Esophagus squamous epithelium (tissue), 5 donors: ENCODE measurements at places on chromosomes 4 and X.

DNA sequence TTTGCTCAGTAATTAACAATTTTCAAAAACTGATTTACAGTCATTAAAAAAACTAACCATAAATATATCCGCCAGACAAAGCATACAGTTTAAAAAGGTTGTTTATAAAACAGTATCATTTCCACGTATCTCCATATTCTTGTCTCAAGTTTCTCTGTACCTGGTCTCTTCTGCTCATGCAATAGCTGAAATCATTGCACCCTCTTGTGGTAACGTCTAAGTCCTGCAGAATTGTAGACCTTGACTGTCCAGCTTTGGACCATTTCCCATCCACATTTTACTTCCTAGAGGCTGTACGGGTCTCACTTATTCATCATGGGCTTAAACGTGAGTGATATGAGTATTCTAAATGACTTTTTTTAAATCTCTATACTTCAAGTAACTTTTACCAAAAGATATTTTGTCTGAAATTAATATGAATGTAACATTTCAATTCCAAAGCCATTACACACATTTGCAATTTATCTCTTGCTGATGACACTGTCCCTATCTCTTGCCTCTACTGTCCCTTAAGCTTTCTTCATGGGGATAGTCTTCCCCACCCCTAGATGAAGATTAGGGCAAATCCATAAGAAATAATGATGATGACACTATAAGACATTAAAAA is 118.5 kb downstream of the BTC start:
- DNase-seq: no peak

DNA sequence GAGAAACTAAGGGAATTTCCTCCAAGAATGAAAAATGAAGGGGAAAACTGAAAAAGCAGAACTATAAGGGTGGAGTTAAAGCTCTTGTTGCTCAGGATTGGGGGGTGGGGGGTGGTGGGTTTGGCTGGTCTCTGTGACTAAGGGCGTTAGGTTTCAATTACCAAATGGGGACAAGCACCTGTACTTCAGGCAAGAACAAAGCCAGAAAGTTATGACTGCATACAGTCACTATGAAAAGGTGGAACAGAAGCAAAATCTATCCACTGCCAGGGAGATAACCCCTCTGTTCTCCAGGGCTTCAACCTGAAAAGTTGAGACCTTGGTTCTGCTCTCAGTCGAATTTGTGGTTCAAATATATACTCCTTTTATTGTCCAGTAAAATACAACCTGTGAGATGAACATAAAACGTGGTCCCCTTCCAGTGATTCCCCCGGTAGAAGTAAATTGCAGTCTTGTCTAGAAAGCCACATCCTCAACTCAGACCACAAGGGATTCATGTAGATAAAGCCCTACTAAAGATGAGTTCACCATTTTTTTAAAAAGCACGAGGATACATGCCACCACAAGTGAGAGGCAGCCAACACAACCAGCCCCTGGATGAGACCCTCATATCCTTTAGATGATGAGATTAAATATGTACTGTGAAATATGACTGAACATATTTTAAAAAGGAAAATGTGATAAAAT is 257.1 kb upstream of the RPS6KA3 start:
- no peak for DNase-seq

DNA sequence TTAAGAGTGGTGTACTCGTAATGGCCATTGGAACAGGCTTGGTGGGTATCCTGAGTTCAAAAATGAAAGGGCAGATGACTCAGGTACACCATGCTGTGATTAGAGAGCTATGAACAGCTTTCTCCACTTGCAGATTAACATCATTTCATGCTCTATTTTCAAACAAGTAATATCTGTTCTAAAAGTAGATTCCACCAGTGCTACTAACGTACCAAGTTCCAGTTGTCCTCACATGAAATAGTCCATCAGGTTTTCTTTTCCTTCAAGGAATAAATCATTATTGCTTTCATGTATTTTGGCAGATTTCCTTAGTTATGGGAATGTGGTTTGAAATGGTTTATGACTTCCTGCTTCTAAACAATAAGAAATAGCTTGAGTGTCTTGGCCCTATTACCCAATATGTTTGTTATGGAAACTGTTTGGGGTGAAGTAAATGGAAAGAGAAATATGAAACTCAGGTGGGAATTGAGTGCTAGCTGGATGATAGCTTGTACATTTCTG is 49.9 kb downstream of the PCDH7 start:
- DNase-seq: no peak

- DNase-seq: no peak
Measured at GRCh38 chr4:81398379-81398778, 73.3 kb downstream of the RASGEF1B start.

DNA sequence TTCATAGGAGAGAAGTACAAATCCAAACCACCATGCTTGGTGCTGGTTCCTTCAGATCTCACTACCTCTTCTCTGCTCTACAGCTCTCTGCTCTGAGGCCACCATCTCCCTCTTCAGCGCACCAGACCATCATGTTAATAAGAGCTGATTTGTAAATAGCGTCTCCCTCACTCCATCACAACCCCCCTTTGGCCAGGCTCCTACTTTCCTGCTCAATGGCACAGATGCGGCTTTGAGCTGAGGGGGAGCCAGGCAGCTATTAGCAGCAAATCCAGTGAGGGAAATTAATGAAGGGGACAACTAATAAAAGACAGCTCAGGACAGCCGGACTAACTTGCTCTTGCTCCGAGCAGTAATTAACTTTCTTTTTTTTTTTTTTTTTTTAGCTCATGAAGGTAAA is 13.1 kb downstream of the NEUROG2 start:
- no peak for DNase-seq

DNA sequence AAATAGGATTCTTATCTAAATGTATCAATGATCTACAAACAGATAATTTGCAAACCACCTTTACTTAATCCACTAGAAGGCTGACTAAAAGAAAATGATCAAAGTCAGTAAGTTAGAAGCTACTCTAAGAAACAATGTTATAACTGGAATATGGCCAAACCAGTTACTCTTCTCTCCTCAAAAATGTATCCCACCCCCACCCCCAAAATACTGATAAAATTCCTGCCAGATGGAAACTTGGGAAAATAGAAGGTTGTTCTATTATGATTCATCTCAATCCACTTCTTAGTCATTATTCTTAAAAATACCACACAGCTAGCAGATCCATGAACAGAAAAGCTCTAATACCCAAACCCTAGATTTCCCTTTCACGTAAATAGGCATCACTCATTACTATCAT is 206.4 kb downstream of the KLHL13 start:
- no peak for DNase-seq

GRCh38 chrX:24113181-24113580 is 36.3 kb upstream of the ZFX start:
- DNase-seq: no peak

GRCh38 chrX:21728276-21728968 is 29.5 kb downstream of the SMPX start:
- no peak for DNase-seq
